ENCODE measurements at places on chromosomes 3 and 15. TPM values are rescaled to one million over a fixed set of nuclear protein-coding genes. Genes with fewer than 3 reads are reported as not detected.

EDEM1 gene
- 18.5 TPM for total RNA-seq

DNA sequence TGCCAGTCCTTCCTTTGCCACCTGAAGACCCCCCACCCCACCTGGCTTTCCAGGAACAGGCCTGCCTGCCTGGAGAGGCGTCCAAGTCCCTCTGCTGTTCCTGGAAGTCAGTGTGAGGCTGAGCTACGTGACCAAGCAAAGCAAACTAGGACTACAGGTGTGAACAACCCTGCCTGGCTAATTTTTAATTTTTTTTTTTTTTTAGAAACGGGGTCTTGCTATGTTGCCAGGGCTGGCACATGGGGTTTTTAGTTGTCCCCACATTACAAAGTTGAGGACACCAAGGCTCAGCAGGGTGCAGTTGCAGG, 17.4 kb downstream of the HEMK1 start:
- H3K4me1 ChIP-seq: no peaks in the 10 kb centered on the region
- no peak for DNase-seq
- no peak overlapping the region for H3K27ac ChIP-seq
- H3K36me3 ChIP-seq: no peaks in the 10 kb centered on the region
- no peaks in the 10 kb centered on the region for H3K27me3 ChIP-seq
- no peak overlapping the region for H3K4me3 ChIP-seq

FRMD5 gene
- 10.5 TPM for total RNA-seq

- no peak for DNase-seq
- no peaks in the 10 kb centered on the region for H3K36me3 ChIP-seq
Measured at GRCh38 chr3:171954690-171955383, 84.5 kb upstream of the FNDC3B start.

GRCh38 chr3:186321746-186322145, 40.3 kb downstream of the DGKG start:
- H3K36me3 ChIP-seq: no peaks in the 10 kb centered on the region
- peaks cover 5% of the 10 kb centered on the region for H3K27me3 ChIP-seq
- H3K27ac ChIP-seq: no peak overlapping the region
- no peaks in the 10 kb centered on the region for H3K4me1 ChIP-seq
- DNase-seq: no peak
- no peak overlapping the region for H3K4me3 ChIP-seq

TERC gene
- 61.5 TPM for total RNA-seq

DNA sequence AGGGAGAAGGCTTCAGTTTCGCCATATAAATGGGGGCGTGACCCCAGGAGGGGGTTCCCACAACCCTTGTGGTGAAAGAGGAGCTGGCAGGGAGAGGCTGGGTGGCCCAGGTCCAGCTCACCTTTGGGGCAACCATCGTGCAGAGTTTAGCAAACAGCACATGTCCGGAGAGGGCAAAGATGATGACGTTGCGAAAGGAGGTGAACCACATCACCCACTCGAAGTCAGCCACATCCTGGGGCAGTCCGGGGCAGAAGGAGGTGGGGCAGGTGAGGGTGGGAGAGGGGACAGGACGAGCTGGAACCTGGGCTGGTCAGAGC, 3.7 kb downstream of the HHATL start:
- no peaks in the 10 kb centered on the region for H3K27me3 ChIP-seq
- no peak overlapping the region for H3K27ac ChIP-seq
- no peak for DNase-seq

DNA sequence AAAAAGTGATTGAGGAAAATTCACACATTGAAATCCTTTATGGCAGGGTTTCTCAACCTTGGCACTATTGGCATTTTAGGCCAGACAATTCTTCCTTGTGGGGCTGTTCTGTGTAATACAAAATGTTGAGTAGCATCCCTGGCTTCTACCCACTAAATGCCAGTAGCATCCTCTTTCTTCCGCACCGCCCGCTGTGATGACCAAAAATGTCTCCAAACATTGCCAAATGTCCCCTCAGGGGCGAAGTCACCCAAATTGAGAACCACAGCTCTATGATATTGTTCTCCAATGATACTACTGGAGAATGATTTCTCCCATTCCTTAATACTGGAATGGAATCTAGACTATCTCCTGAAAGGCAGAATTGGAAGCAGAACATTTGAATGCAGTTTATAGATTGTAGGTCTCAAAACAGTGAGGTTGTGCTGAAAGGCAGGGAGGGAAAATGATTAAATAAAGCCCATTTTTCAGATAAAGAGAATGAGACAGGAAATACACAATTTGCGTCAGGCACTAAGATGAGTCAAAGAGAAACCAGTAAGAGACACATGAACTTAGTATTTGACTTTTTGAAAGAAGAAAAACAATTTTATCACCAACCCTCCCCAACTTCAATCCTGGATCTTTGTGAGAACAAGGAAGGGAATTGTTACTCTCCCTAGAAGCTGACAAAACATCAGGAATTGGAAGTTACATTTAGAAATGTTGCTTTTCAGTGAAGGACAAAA, 101.6 kb upstream of the TNIK start:
- no peak overlapping the region for H3K27ac ChIP-seq
- H3K4me3 ChIP-seq: no peak overlapping the region
- no peaks in the 10 kb centered on the region for H3K4me1 ChIP-seq
- no peaks in the 10 kb centered on the region for H3K27me3 ChIP-seq

CCR8 gene
- total RNA-seq: not detected

DNA sequence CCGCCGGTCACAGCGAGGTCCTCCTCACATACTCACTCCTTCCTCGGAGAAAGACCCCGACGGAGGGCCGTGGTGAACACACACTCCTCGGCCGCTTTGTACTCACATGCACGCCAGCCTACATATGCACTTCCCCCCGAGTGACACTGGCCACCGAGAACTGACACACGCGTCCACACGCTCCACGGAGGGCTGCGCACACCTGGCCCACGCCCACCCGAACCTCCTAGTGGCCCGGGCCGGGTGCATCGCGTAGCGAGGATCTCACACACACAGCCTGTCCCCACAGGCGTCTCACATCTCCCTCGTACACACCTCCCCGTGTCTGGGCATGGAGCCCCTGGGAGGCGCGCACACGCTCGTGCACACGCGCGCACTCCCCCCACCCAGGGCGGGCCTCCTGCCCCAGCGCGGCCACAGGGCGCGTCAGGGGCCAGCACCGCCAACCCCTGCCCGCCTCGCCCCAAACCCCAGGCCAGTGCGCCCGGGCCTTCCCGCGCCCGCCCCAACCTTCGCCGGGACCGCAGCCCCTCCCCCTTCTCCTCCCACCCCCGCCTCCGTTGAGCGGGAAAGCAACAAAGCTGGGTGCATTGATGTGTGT, 411 bp upstream of the C3orf70 start:
- H3K27ac ChIP-seq: no peak overlapping the region
- no peak for DNase-seq
- peaks cover 66% of the 10 kb centered on the region for H3K27me3 ChIP-seq
- peak overlapping the region; percentile 38 for H3K4me3 ChIP-seq

GRCh38 chr15:101795455-101795854, 7.9 kb upstream of the OR4F6 start:
- H3K4me1 ChIP-seq: peaks cover 37% of the 10 kb centered on the region
- no peak overlapping the region for H3K4me3 ChIP-seq
- no peaks in the 10 kb centered on the region for H3K27me3 ChIP-seq
- no peak for DNase-seq
- no peaks in the 10 kb centered on the region for H3K36me3 ChIP-seq

DNA sequence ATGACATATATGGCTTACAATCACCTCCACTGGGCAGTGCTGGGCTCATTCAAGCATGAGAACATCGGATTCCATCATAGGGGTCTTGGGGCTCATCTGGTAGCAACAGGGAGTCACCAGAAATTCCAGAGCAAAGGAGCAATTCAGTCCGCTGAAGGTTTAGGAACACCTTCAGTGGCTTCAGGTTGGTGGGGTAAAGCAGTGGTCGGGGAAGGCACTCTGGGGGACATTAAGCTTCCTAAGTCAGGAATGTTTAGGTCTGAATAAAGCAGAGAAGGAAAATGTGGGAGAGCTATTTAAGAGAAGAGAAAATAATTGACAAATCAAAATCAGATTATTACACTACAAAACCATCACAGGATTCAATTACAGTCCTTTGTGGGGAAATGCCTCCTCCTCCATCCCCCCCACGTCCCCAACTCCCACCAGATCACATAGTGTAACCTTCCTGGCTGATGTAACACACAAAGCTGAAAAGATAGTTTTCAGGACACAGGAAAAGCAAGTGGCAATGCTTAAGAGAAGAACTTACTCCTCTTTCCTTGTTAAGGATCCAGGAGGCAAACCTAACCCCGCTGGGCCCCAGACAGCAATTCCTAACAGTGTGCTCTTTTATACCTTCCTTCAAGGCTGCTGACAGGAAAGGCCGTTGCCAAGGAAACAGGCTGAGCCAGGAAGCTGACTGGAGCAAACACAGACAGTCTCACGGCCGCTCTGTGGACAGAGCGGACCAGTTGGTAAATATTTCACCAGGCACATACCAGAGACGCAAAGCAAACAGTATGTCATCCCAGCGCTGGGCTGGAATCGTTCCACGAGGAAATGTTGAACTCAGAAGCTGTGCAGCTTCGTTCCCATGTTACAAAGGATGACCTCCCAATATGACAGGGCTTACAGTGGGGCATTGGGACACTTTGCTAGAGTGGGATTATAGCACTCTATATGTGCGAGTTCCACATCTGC, 57.5 kb upstream of the LMCD1 start:
- no peaks in the 10 kb centered on the region for H3K27me3 ChIP-seq
- no peak overlapping the region for H3K4me3 ChIP-seq
- H3K4me1 ChIP-seq: peaks cover 13% of the 10 kb centered on the region
- peak overlapping the region; percentile 78 for H3K27ac ChIP-seq
- no peaks in the 10 kb centered on the region for H3K36me3 ChIP-seq

GRCh38 chr15:100930306-100930848, 11.2 kb downstream of the LRRK1 start:
- peaks cover 10% of the 10 kb centered on the region for H3K4me1 ChIP-seq
- no peak overlapping the region for H3K27ac ChIP-seq
- DNase-seq: peak; percentile 22
- H3K27me3 ChIP-seq: no peaks in the 10 kb centered on the region
- peaks cover 20% of the 10 kb centered on the region for H3K36me3 ChIP-seq

DNA sequence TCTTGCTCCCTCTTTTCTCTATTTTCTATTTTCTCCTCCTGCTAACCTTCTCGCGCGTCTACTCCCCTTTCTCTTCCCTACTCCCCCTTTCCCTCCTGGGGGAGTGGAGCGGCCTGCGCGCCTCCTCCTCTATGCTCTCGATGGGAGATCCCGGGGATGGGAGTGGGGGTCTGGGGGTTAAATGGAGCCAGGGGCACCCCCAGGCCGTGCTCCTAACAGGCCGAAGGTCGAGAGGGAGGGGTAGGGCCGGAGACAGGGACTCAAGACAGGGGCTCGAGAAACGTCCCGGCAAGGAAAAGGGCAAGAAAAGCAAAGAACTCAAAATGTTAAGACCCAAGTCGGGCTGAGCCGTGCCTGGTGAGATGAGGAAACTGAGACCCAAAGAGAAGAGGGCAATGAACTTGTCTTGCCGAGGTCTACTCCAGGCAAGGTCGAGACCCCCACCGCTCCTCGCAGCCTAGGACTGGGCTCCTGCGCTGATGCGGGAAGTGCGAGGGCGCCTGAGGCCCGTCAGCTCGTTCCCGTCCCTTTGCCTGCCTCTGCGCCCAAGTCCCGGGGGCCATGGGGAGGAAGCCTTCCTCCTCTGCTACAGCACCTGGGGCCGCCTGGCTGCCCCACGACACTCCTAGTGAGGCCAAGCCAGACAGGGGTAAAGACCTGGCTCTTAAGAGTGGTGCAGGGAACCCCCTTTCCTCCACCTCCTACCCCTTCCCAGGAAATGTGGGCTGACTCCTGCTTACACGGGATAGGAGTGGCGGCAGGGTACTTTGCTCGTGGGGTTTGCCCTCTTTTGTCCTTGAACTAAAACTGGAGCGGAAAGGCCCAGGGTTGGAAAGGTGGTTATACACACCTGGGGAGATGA, 770 bp upstream of the MEGF11 start:
- no peak overlapping the region for H3K27ac ChIP-seq
- peaks cover 21% of the 10 kb centered on the region for H3K4me1 ChIP-seq
- H3K4me3 ChIP-seq: peak overlapping the region; percentile 32
- H3K36me3 ChIP-seq: no peaks in the 10 kb centered on the region
- no peak for DNase-seq

CLDN1 gene
- total RNA-seq: 2.4 TPM

DNA sequence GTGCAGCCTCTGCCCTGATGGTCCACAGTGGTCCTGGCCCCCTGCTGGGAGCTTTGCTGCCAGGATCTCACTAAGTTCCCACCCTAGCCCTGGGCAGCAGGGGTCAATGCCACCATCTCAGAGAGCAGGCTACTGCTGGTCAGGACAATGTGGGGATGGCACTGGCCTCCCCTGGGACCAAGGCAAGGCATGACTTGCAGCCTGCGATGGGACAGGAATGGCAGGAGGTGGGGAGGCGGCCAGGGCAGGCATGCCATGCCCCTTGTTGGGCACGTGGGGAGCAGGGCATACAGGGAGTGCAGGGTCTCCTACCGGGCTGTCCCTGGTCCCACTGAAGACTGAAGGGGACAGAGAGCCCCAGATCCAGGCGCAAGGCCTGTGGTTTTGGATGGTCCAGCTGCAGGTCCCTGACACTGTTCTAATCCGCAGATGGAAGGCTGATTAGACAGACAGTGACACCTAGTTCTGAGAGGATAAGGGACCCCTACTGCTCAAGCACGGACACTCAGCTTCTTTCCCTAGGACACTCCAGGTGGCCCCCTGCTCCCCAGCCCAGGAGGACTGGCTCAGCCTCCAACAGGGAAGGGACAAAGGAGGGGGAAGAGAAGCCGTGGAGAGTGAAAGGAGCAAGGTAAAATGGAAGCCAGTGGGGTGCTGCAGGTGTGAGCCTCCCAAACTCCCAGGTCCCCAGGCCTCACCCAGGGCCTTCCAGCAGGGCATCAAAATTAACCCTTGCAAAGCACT, 69.2 kb upstream of the RPL32 start:
- no peaks in the 10 kb centered on the region for H3K36me3 ChIP-seq
- H3K27me3 ChIP-seq: no peaks in the 10 kb centered on the region
- DNase-seq: no peak
- H3K4me3 ChIP-seq: no peak overlapping the region
- no peaks in the 10 kb centered on the region for H3K4me1 ChIP-seq

GRCh38 chr3:76345878-76346277, 560.5 kb upstream of the ZNF717 start:
- H3K36me3 ChIP-seq: no peaks in the 10 kb centered on the region
- H3K4me3 ChIP-seq: no peak overlapping the region
- no peak overlapping the region for H3K27ac ChIP-seq

GRCh38 chr15:55518009-55518408, 10.0 kb upstream of the DNAAF4 start:
- H3K27me3 ChIP-seq: no peaks in the 10 kb centered on the region
- no peaks in the 10 kb centered on the region for H3K36me3 ChIP-seq
- H3K27ac ChIP-seq: no peak overlapping the region
- H3K4me1 ChIP-seq: no peaks in the 10 kb centered on the region
- H3K4me3 ChIP-seq: no peak overlapping the region
